Right ventricle myocardium inferior (tissue), 1 donor: ENCODE measurements at places on chromosomes 2 and 18. TPM values are rescaled to one million over a fixed set of nuclear protein-coding genes. Genes with fewer than 3 reads are reported as not detected.
A peak's percentile ranks its signal among the peaks of the same experiment; 100 is the strongest.

- DNase-seq, result no peak
Measured at GRCh38 chr2:213237787-213238186, 46.5 kb upstream of the SPAG16 start.

- no peak for DNase-seq
Measured at GRCh38 chr2:45668509-45668908, 17.0 kb downstream of the PRKCE start.

DNA sequence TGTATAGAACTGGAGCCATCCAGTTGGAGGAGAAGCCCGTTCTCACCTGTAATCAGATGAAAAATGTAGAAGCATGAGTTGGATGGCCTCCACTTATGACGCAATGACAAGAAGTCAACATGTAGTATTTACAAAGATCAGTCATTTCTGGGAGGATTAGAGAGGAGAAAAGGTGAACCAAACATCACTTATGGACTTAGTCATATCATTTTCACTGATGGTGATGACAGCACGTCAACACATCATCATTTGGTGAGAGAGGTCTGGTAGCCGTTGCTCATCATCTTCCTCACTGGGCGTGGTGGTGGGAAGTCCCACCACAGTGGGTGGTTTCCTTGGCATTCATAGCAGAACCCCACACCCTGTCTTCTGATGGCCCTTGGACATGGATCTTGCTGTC, 264.2 kb upstream of the EPAS1 start:
- no peak for DNase-seq

GRCh38 chr2:238350150-238350897, 30.0 kb downstream of the TRAF3IP1 start:
- no peak for DNase-seq

DNA sequence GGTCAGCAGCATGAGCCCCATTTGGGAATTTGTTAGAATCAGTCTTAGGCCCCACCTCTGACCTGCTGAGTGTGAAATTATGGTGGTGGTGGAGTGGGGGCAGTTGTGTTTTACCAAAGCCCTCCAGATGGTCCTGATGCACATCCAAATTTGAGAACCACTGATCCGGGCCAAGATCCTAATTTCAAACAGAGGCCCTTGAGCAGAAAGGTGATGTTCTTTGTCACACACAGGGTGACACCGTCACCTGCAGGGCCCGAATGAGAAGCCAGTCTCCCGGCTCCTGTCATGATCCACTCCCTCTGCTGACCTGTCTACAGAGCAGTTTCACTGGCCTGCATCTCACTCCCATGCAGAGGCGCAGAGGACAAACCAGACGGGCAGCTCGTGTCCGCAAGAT, 129.9 kb downstream of the TRIM43 start:
- no peak for DNase-seq

DNA sequence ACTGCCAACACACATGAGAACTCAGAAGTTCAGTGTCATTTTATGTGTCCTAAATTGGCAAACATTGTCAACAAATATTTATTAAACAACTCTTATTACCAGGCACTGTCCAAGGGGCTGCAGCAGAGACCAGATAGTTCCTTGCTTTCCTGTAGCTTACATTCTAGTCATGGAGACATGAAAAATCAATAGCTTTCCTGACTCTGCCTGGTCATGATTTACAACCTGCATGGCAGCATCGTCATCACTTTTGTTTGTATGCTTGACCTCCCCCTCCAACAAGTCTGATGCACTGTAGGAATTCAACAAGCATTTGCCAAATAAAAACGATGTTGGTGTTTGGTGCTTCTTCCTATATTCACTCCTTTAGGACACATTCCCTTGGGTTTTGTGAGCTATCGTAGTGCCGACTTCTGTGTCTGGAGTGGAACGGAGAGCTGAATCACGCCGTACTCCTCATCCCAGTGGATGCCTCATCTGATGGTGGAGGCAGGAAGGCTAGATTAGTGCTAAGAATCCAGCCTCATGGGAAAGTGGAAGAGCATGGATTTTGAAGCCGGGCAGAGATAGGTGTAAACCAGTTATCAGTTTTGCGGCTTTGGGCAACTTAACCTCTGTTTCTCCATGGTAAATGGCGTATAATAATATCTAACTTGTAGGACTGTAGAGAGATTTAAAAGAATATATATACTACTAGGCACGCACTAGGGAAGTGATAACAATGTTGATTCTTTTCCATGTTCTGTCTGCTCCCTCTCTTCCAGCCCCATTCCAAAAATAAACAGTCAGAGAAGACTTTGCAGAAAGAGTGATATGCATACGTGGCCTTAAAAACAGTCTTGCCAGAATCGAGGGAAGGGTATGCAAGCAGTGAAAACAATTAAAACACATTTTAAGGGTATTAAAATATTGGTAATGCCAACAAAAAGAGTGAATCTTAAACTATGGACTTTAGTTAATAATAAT, 120.5 kb upstream of the ZFP36L2 start:
- no peak for DNase-seq

DNA sequence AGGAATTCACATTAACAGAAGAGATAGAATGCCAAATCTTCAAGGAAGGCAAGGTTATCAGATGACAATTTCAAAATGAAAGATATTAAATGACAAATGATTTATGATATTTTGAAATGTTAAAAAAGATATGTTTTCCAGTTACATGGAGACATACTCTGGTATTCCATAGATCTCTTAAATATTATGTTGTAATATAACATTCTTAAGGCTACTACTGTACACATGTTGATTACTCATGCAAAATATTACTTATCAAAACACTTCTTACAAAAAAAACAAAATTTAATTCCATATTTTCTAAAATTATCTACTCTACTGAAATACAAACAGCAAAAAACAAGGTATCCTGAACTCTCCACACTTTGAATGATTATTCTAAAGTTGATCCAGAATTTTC, 22.9 kb downstream of the RTTN start:
- no peak for DNase-seq

- DNase-seq, result no peak
Measured at GRCh38 chr2:127951026-127951425, 65.3 kb upstream of the AMMECR1L start.

- DNase-seq, result no peak
Measured at GRCh38 chr2:111990856-111991255, 64.2 kb upstream of the TMEM87B start.

GRCh38 chr18:35732636-35733035, 151.1 kb downstream of the GALNT1 start:
- DNase-seq, result no peak

- DNase-seq, result no peak
Measured at GRCh38 chr18:27314996-27315395, 129.9 kb upstream of the CHST9 start.

GRCh38 chr2:233436191-233436581, 81.9 kb downstream of the DGKD start:
- no peak for DNase-seq

- DNase-seq, result no peak
Measured at GRCh38 chr18:58861353-58861752, 3.3 kb upstream of the ZNF532 start.

DNA sequence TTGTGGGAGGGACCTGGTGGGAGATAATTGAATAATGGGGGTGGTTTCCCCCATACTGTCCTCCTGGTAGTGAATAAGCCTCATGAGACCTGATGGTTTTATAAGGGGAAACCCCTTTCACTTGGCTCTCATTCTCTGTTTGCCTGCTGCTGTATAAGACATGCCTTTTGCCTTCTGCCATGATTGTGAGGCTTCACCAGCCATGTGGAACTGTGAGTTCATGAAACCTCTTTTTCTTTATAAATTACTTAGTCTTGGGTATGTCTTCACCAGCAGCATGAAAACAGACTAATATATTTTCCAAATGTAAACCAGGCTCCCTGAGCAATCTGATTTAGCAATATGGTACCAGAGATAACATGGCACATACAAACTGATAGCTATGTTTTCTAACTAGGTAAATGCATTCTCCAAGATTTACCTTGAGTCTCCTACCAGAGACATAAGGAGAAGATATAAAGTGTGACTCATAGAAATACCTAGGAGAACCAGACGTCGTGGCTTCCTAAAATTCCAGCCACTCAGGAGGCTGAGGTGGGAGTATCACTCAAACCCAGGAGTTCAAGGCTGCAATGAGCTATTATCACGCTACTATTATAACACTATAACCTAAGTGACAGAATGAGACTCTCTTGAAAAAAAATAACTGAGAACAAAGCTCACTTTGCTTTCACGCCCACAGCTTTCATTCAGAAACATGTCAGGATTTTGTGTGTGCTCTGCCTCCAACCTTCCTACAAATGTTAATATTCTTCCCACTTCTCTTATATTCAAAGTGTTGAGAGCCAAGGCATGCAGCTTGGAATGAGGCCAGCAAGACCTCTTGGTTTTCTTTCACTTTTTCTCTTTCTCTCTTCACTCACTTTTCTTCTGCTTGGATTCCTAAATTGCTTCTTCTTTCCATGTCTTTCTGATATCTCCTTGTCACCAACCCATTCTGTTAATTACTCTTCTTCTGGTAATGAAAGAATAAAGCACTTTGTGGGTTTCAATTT, 263.9 kb upstream of the UBE2E3 start:
- DNase-seq, result no peak

- no peak for DNase-seq
Measured at GRCh38 chr2:218990052-218990451, 3.2 kb downstream of the CRYBA2 start.

- DNase-seq, result no peak
Measured at GRCh38 chr2:205686783-205687640, 4.7 kb downstream of the NRP2 start.

DNA sequence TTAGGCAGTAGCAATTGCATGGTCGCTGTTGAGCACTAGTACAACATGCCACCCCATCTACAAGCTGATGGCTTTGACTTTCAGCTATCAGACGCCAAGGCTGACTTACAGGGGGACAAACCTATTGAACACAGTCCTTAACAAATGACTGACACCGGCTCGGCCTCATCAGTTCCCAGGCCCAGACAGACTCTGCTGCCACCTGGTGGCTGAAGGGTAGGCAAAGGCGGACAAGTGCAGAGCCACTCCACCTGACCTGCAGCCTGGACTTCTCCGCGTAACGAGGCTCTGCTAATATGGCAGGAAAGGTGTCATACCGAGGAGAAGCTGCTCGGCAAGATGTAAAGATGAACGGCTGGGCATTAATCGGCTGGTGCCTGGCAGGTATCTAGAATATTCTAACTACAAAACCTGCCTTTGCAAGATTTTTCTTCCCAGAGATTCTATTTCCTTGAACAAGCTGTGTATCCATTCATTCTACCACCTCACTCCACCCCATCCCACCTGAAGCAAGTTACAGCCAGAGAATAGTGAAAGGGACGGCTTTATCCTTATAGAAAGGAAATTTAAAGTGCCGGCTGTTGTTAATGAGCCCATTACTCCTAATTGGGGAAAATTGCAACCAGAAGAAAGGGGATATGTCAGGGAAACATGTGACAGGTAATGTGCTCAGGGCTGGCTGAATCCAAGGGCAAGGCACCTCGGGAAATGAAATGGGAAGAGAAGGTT, 67.4 kb downstream of the STEAP3 start:
- DNase-seq, result peak; percentile 86

DNA sequence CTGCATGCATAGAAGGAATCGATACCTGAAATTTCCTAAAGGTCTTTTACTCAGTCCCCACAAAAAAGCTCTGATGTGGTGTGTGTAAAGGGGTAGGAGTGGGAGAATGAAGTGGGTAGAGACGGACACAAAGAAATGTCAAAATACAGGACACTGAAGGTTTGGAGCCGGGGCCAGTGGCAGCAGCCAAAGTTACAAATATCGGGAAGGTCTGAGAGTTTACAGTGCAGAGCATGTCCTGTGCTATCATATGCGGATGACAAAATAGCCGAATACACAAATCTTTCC, 89.9 kb upstream of the STON1 start:
- DNase-seq, result no peak

- no peak for DNase-seq
Measured at GRCh38 chr2:98702858-98703620, 27.9 kb downstream of the MGAT4A start.

GRCh38 chr2:38708900-38709566, 42.1 kb downstream of the SRSF7 start:
- DNase-seq, result no peak

- no peak for DNase-seq
Measured at GRCh38 chr18:13323186-13323585, 104.6 kb downstream of the LDLRAD4 start.

DNA sequence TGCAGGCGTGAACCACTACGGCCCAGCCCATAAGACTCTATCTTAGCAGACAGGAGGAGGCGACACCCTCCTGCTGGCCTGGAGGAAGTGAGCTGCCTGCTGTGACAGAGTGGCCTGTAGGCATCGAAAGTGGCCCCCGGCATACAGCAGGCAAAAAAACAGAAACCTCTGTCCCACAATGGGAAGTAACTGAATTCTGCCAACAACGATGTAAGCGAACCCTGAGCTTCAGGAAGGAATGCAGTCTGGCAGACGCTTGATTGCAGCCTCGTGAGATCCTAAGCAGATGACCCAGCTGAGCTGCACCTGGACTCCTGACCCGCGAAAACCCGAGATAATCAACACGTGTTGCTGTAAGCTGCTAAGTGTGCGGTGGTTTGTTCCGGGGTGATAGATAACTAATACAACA, 13.6 kb downstream of the MRO start:
- DNase-seq, result no peak

DNA sequence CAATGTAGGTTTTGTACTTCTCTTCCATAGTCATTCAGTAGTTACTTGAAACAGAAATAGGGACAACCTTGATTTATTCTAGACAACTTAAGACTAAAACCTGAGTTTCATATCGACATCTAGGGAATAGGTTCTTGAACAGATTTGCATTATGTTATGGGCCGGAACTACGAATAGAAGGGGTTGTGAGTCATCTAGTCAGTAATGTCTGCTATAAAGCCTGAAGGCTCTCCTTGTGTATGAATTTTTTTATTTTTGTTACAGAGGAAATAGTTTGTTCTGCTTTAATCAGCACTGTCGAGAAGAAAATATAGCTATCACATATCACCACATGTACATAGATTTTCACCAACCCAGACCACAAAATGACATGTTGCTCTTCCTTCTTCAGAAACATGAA, 17.3 kb upstream of the TRIM43 start:
- no peak for DNase-seq

DNA sequence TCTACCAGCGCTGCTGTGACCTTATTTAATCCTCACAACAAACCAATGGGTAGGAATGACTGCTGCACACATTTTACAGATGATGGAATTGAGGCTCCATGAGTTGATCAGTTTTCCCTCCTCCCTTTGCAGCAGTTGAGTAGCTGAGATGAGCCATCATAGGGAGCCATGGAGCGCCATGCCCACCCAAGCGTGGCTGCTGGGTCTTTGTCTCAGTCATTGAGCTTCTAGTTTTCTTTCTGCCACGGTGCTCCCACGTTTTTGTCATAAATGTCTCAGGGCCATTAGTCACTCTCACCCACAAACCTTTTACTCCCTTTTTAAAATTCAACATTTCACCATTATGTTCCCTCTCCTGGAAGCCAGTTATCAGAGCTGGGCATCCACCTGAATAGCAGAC, 45.8 kb downstream of the TMEM17 start:
- DNase-seq, result no peak

Gene HOXD9
- total RNA-seq, result not detected

Gene SCN1A
- 0.38 TPM for total RNA-seq

Gene COL3A1
- 72.7 TPM for total RNA-seq

Gene CDKL4
- total RNA-seq, result 0.22 TPM

Gene CDH20
- total RNA-seq, result not detected
